ENCODE measurements at places on chromosomes 1 and 21. TPM values are rescaled to one million over a fixed set of nuclear protein-coding genes. Genes with fewer than 3 reads are reported as not detected.

GRCh38 chr21:15751546-15751945 is 21.8 kb downstream of the USP25 start:
- DNase-seq, result no peak

DNA sequence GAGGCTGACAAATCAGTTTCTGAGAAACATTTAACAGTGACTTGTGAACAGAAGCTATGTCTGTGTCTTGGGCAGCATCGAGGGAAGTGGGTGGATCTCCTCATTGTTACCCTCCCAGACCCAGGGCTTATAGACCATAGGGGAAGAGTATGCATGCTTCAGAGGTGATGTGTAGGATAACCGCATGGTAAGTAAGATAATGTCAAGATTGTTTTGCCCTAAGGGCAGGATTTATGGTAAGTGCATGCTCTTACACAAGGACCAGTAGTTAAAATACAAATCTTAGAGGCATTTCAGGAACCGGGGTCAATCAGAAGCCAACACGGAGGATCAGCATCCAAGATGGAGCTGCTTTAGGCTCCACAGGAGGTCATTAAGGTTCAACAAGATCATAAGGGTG is 7.7 kb upstream of the PRMT2 start:
- DNase-seq, result no peak

DNA sequence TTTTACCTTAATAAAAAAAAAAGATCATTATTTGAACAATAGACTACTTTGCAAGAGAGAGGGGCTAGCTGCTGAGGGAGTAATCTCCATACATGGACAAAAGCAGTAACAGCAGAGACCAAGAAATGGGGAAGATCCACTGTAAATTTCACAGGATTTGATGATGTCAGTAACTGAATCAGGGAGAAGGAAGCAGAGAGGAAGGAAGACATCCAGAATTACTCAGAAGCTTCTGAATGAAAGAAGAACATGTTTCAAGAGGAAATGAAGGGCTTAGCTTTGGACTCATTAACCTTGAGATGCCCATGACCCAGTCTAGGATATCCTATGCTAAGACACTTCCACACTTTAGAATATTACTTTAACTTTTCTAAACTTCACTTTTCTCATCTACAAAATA is 60.4 kb downstream of the SLC44A5 start:
- DNase-seq, result no peak

- no peak for DNase-seq
Measured at GRCh38 chr1:164180824-164181223, 378.2 kb upstream of the PBX1 start.

GRCh38 chr21:25396135-25396711 is 211.1 kb downstream of the MRPL39 start:
- no peak for DNase-seq

DNA sequence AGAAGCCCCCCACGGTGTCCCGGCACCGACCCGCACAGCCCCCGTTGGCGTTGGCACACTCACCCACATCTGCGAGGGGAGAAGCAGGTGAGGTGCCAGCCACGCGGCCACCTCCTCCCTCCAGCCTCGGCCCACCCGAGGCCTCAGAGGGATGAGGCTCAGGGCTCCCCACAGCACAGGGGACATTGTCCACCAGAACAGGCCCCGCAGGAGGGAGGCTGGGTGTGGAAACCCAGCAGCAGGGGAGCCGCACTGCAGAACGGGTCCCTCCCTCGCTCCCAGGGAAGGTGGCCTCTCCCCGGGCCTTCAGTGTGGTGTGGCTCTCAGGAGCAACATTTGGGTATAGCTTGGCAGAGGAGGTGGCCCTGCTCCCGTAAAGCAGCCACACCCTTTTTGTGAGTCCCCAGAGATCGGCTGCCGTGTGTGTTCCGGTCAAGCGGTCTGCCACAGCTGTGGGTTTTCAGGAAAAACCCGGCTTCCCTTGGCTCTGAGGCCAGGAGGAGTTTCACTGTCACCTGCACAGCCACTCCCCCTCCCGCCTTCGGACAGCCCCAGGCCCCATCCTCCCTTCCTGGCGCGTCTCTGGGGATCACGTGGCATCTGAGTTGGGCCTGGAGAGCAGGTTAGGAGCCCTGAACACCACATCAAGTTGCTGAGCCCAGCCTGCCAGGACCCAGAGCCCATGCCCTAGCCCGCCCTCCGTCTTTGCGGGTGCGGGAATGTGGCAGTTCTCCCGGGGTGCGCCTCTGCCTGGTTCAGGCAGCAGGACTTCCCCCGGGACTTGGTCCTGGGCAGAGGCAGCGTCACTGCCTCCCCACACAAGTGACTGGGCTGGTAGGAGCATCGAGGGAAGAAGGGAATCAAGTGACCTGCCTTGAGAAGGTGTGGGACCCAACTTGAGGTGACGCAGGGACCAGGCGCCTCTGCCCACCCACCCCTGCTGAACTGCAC is 64.0 kb downstream of the MEGF6 start:
- DNase-seq, result no peak

DNA sequence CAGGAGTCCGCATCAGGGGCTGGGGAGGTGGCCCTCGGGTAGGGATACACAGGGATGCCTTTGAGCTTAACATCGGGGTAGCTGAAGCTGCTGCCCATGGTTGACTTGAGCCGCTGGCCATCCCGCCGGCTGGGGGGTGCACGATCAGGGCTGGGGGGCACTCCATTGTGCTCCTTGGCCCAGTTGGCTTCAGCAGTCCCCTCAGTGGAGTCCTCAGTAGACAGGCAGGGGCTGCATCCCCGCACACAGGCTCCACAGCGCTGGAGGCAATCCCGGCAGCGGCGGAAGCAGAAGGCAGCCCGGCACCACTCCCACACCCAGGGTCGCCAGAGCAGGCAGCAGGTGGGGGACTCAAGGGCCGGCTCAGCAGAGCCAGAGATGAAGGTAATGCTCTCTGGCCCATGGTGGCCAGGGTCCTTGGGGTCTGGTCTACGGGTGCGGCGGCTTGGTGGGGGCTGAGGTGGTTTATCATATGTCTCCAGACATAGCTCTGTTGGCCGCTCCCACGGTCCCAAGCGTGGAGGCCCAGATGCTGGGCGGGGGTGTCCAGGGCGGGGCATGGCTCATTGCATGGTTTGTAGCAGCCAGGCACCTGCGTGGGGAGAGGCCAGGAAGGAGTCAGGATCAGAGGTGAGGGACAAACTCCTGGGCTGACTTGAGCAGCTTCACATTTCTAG is 8.3 kb downstream of the KDF1 start:
- DNase-seq, result no peak

DNA sequence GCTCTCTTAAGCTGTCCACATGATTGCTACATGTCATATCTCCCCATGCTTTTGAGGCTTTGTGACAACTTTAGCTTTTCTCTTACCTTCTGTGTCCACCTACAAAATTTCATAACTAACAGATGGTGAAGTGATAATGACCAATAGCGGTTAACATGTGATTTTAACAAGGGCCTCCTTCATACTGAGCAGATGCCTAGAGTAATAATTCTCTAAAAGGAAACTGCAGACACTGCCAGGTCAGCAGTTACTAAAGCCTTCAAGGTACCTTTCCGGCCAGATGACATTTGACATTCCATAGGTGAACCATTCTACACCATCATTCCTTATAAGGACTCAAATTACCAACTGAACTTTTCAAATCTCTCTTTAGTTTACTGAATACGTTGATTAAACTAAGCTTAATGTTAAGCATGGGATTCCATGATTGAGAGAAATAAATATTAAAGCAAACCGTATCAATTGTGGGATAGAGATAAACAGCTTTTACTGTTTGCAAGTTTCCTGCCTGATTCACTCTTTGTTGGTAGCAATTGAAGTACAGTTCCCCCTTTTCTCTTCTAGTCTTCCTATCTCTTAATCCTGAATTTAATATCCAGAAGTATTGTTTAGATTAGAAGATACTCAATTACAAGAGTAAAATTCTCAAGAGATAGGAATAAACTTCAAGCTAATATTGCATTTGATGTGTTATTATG is 205.1 kb downstream of the PLA2G4A start:
- no peak for DNase-seq

GRCh38 chr1:110083866-110084226 is 13.4 kb upstream of the ALX3 start:
- no peak for DNase-seq

GRCh38 chr1:197180252-197180878 is 33.9 kb upstream of the ASPM start:
- no peak for DNase-seq

The LCE1A gene
- not detected for total RNA-seq

The OPRD1 gene
- 2.2 TPM for total RNA-seq

The RIPK4 gene
- total RNA-seq, result 28.0 TPM

The PRDM16 gene
- 3.9 TPM for total RNA-seq

The YARS1 gene
- 41.3 TPM for total RNA-seq

The ATP1B1 gene
- total RNA-seq, result 27.5 TPM

Data from vagina (tissue), 2 donors.